ENCODE measurements at places on chromosomes 7 and 10.

- no peak for DNase-seq
Measured at GRCh38 chr10:102613286-102613685, 31.0 kb upstream of the TRIM8 start.

DNA sequence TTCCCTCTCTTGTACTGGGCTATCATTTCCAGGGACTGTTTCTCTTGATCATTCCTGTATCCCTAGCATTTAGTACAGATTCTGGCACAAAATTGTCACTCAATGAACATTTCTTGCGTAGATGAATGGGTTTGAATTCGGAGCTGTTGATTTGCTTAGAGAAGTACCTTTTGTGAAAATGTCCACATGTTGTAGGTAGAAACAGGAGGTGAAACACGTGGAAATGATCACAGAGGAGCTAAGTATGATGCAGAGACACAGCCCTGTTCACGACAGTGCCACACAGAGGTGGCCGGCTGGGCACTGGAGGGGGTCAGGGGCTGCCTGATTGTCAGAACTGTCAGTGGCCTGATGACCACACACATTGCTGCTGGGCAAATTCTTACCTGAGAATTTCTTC is 196.1 kb upstream of the PRKCQ start:
- DNase-seq: no peak

DNA sequence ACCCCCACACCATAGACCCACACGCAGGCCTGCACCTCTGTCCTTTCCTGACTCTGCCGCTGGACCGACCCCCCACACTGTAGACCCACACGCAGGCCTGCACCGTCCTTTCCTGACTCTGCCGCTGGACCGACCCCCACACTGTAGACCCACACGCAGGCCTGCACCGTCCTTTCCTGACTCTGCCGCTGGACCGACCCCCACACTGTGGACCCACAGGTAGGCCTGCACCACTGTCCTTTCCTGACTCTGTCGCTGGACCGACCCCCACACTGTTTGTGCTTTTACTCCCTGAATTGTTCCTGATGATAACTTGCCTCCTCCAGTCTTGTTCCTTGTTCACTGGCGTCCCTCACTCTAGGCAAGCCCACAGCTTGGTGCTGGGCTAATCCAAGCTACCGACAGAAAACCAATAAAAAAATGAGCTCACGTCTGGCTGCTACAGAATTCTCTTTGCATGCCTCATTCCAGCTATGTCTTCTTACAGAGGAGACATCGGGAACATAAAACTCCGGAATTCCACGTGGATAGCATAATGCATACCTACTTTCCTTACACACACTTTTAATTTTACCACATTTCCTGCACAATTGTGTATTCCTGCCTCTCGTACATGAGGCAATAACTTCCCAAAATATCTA is 494.3 kb downstream of the PTPRN2 start:
- no peak for DNase-seq

DNA sequence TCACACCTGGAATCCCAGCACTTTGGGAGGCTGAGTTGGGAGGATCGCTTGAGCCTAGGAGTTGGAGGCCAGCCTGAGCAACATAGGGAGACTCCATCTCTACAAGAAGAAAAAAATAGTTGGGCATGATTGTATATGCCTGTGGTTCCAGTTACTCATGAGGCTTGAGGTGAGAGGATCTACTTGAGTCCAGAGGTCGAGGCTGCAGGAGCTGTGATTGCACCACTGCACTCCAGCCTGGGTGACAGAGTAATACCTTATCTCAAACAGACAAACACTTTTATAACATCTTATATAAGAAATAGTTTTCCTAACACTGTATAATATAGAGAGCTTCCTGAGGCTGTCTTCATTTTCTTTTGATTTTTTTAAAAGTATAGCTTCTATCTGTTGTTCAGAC is 448.4 kb upstream of the COBL start:
- DNase-seq: no peak

- DNase-seq: no peak
Measured at GRCh38 chr10:101063548-101064414, 2.0 kb downstream of the KAZALD1 start.

DNA sequence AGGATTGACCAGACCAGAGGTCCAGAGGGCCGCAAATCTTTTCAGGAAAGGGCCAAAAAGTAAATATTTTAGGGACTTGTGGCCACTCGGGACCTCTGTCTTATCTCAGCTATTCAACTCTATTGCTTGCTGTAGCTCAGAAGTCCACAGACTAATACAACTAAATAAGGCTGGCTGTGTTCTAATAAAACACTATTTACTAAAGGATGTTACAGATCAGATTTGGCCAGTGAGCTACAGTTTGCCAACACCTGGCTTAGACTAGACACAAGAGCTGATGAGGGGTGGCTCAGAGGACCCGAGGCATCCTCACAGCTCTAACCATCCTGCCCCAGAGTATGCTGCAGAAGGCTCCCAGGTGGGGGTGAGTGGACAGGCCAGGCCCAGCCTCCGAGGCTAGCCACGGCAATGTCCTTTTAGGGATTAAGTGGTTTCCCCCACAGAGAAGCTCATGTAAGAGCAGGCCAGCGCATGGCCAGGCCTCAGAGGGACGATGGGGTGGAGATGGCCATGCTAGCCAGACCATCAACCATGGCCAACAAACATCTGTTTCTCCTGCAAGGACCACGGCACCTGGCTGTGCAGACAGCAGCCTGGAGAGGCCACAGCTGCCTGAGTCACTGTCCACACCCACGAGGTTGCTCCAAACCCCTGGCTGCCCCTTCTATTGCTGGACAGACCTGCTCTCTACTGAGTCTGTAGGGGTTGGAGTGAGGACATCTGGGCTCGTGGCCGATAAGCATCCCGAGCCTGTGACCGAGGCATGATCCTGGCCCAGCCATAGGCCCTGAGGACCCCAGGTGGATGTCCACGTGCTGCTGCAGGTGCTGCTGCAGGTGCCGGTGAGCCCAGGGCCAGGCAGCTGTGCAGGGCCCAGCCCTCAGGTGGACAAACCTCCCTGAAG is 76.5 kb downstream of the AFAP1L2 start:
- no peak for DNase-seq

DNA sequence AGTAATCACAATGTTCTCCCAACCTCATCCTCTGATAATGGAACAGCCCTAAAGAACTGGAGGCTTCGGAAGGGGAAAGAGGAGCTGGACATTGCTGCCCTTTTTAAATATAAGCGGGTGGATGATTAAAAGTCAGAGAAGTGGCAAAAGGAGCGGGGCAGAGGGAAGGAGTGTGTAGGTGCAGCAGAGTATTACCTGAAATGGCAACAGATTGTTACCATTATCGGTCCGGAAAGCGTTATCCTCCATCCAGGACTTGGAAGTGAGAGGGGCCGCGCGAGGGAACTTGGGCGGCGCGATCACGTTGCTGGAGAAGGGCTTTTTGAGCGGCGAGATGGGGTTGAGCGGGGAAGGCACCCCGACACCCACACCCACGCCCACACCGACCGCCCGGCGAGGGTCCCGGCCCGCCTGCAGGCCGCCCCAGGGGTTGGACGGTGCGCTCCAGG is 51.7 kb downstream of the CPEB3 start:
- DNase-seq: no peak

GRCh38 chr7:21041666-21042065 is 255.0 kb upstream of the SP8 start:
- DNase-seq: no peak

- no peak for DNase-seq
Measured at GRCh38 chr7:132402096-132402495, 174.2 kb downstream of the PLXNA4 start.

DNA sequence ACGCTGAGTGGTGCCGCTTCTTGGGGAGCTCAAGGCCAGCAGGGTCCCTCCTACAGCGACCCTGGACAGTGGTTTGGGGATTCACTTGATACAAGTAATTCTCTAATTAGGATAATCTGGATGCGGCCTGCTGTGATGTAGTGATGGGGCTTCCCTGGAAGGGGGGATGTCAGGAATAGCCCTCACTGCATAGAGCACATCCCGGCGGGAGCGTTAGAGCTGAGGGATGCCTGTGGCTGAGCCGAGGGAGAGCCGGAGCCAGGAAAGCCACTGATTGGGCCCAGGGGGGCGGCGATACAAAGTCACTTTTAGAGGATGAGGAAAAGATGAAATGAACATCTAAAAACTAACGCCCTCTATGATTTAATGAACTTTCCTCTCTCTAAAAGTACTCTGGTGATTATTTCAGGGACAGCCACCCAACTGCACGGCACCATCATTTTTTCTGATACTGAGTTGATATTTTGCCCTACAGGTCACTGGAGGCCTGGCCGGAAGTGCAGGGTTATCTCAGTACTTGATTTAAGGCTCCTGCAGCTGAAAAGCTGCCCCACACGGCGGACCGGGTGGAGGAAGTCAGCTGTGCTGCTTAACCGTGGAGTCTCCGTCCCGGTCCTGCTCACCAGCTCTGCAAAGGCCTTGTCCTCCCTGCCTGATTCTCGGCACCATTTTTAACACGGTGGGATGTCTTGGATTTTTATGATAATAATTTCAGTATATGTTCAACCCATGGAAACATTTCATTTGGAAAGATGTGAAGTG is 518.8 kb downstream of the DNAJB6 start:
- no peak for DNase-seq

GRCh38 chr7:36683111-36683510 is 41.2 kb downstream of the AOAH start:
- DNase-seq: no peak

DNA sequence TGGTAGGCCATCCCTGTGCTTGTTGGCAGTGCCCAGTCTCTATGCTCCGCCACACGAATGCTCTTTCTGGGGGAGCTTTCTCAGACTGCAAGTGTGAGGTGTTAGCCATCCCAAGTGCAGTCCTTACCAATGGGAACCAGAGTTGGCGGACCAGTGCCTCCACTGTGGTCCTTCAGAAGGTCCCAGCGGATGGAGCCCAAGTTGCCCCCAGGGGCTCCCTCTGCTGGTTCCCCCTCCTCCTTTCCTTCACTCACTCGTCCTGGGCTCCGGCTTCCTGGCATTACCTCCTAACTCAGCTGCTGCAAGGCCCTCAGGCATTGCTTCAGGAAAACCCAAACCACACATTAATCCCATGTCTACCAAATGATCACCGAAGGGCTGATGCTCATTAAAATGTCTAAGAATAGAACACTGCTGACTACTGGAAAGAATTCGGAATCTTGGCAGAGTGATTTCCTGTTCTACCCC is 139.8 kb downstream of the CUBN start:
- DNase-seq: no peak

DNA sequence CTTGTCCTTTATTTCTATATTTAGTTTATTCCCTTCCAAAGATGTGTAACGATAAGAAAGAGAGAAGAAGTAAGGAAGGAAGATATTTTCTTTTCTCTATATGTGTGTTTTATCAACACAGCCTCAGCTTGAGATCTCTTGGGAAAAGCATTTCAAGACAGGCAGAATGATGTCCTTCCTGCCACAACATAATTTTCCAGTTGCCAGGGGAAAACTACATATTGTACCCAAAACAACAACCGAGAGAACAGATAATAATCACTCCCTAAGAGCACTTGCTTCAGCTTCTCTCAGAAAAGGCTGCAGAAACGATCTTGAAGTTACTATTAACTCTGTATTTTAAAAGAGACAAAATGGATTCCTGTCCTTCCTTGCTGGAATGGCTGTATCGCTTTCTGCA is 151.4 kb upstream of the ITGB1 start:
- DNase-seq: no peak

DNA sequence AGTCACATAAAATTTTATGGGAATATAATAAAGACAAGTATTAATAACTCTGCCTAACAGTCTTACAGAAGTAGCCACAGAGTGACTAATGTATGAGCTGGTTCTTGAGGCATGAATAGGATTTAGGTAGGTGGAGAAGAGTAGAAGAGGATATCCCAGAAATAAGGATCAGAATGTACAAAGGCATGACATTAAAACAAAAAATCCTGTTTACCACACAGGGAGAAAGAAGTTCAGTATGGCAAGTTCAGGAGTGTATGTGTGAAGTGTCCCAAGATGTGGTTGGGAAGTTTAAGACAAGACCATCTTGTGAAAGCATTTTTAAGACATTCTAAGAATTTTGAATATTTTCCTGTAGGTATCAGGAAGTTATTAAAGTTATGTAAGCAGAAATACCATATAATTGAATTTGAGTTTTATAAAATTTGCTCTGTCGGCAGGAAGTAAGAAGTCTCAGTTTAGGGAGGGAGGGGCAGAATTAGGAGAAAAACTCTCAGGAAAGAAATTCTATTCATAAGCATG is 64.7 kb upstream of the CAV2 start:
- DNase-seq: no peak

DNA sequence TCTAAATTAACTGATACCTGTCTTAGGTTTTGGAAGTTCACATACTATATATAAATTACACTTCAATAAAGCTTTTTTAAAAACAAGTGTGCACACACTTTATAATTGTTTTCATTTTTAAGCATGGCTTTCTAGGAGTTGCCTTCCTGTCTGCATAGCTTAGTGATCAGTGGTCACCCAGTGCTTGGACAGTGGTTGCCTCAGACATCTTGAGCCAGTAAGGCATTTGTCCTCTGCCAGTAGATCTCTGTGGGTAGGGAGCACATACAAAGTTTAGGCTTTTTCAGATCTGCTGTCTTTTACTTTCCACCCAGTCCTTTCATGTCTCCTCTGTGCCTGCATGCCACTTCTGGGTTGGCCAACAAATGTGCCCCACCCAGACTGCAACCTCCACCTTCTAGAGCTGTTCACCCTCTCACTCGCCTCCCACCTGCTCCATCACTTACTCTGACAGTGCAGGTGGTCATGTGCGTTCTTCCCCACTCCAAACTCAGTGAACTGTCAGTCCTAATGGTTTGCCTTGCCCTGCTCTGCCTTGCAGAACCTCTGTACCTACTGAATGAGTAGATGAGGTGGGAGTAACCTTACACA is 31.7 kb downstream of the TPST1 start:
- DNase-seq: no peak

GRCh38 chr7:110209884-110210283 is 881.0 kb upstream of the LRRN3 start:
- no peak for DNase-seq

- DNase-seq: no peak
Measured at GRCh38 chr7:116164552-116165306, 45.6 kb upstream of the TES start.

DNA sequence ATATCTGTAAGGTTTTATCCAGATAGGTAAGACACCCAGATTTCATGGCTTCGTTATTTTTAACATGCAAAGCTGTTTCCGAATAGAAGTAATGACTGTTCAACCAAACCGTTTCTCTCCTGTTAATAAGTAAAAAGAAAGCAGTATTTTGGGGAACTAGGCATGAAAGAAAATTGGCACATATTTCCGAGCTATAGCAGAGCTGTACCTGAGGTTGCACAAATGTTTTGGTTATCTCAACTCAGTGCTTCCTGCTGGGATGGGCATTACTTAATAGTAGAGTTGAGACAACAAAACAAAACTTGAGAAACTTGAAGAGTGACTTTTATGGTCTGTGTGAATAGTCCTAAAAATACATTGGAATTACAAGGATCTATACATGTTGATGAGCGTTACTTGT is 564.3 kb upstream of the SORCS1 start:
- no peak for DNase-seq

Measured in NCI-H1694 (cell line).